ENCODE measurements at places on chromosomes 1 and 21.

DNA sequence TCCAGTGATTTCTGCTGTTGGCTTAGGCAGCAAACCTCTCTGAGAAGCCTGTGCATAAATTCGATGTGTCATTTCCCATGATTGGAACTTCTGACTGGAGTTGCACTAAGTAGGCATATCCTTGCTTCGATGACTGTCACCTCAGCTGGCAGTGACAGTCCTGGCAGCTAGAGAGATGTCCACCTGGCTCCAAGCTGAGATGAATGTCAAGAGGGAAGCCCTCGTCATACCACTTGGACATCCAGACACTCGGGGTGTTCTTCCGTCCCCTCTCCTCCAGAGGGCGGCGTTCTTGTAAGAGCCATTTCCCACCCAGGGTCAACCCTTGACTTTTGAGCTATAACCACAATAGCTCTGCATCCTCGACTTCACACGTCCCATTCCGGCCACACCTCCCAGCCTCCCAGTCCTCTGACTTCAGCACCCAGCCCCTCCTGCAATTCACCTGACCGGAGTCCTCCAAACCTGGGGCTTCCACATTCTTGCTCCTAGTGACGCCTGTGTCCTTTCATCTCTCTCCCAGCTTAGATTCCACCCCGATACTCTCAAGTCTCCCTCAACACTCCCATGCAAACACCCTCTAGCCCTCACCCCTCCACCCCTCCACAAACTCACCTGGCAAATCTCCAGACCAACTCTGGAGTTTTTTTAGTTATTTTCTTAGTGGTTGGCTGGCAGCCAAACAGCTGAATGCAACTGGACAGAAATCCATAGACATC is 17.3 kb downstream of the CA6 start:
- DNase-seq: peak; percentile 40

DNA sequence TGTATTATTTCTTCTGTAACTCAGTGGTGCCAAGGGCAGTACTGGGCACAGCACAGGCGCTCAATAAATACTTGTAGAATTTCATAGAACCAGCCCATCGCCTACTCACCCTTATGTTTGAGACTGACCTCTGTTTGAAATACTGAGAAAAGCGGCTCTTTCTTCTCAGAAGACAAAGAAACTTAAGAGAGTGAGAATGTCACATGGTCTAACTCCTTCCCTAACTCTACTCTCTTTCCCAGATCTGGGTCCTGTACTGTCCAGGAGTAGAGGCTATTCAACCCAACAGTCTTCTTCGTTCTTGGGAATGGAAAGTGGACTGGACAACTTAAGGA is 4.2 kb downstream of the IGSF8 start:
- DNase-seq: no peak

GRCh38 chr21:28793043-28793442 is 199.6 kb downstream of the LTN1 start:
- no peak for DNase-seq

DNA sequence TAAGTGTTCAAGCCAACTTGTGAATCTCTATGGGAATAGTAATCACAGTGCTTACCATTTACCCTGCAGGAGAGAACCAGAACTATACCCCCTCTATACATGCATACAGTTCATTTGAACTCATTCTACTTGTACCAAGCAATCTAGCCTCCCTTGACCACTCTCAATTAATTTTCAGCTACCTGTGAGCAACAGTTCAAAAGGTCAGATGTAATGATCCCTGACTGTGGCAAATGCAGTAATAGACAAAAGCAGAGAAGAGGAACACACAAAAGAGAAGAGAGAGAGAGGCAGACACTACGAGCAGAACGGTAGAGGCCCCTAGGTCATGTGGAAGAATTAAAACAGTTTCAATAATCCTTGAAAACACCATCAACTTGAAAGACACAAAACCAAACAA is 52.8 kb downstream of the FMO4 start:
- no peak for DNase-seq

GRCh38 chr1:80533775-80534334 is 1266.9 kb upstream of the ADGRL2 start:
- DNase-seq: no peak

DNA sequence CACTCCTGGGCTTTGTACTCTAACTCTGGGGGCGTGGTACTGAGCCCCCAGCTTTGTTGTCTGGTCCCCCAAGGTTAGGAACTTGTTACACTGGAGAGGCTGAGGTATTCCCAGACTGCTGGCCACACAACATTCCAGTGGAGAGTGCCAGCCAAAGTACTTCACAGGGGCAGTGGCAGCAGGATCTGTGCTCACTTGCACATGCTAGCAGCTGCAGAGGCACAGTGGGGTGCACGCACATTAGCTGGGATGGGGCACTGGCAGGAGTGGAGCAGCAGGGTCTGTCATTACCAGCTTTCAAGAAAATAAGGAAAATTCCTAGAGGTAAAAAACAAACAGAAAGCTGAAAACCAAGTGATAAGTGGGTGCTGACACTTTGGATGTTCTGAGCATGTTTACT is 31.0 kb downstream of the ZNF691 start:
- no peak for DNase-seq

DNA sequence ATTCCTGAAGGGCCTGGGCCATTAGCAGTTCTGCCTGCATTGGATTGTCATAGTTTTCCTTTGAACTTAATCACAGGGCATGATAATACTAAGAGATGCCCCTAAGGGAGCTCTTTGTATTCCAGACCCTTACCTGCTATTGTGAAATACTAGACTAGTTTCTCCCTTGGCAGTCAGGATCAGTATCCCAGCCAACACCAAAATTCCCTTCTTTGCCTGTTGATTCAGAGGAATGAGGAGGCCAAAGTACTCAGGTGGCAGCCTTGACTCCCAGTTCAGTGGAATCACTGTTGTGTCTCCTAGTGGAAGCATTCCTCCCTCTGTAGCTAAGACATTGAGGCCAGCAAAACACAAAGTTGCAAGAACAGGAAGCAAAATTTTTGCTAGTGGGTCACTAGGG is 20.7 kb downstream of the SLAMF7 start:
- no peak for DNase-seq

DNA sequence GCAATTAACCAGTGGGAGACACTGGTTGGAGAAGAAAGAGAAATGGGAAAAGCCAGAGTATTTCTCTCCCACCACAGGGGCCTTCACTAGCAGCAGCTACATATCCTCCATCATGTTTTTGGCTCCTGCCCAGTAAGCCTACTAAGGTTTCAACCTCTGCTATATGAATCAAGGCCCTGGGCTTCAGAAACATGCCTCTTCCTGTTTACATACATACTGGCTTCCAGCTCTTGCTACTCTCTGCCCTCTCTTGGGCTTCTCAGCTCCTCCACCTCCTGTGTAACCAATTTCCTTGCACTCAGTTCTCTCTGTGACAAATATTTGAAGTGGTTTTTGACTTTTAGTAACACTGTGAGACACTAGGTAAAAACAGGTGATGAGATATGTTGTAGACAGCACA is 80.8 kb downstream of the LRRC7 start:
- DNase-seq: peak; percentile 58

- no peak for DNase-seq
Observed at GRCh38 chr1:1088029-1088800, 14.1 kb upstream of the RNF223 start.

DNA sequence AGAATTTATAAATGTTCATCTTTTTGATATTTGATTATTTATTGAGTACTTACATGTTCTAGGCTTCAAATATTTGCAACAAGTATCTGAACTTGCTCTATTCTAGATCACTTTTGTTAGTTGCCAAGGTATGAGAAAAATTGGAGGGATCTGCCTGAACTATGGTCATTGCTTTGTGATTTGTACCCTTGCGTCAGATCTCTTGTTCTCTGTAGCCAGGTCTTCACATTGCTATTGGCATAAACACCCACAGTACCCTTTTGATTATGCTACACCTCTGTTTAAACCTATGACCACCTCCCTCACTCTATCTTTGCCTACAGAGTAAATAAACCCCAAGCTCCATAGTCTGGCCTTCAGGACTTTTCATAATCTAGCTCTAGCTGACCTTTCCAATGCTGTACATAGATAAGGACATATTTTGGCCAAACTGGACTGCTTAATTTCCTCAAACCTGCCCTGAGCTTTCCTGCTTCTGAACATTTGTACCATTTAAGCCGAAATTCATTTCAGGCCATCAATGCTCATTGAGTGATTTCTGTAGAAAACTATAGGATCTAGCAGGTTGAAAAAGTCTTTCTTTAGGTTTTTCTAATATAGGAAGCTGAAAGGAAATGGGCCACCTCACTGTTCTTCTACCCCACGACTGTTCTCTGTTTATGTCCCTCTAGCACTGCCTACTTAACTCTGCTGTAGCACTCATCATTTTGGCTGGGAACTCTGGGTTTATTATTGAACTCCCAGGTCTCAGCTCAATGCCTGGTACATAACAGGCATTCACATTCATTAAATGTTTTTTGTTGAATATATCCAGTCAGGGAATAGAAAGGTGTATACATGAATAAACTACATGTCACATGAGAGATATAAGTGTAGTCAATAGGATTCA is 84.9 kb downstream of the PPP1R12B start:
- DNase-seq: no peak

DNA sequence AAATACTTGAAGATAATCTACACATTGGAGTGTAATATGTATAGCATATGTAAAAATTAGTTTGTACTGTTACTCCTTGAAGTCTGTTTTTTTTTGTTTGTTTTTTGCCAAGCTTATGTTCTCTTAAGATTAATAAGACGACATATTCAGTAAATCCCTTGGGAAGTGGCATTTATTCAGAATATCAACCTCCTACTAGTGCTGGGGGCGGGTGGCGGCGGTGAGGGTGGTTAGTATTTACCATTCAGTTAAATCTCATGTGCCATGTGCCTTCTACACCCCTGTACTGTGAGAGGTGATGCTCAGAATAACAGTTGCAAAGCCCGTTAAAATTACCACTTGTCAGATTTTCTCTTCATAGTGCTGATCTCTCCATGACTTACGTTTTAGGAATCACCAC is 3.0 kb downstream of the BACH1 start:
- no peak for DNase-seq

Data from NCI-H345 (cell line).